ENCODE measurements at places on chromosomes 16 and 17.

DNA sequence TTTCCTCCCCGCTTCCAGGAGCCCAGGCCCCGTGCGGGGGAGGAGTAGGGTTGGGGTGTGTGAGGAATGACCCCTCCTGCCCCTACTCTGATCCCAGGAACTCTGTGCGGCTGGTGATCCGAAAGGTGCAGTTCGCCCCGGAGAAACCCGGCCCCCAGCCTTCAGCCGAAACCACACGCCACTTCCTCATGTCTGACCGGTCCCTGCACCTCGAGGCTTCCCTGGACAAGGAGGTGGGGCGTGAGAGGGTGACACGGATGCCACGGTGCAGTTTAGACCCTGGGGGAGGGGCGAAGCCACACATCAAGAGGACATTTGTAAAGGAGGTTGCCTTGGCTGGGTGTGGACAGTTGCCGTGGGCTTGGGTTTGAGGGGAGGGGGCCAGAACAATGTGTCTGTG, 7.4 kb downstream of the ARRB2 start:
- no peak for DNase-seq

GRCh38 chr17:47918991-47919390, 22.4 kb upstream of the PNPO start:
- DNase-seq, result no peak

- DNase-seq, result peak; percentile 21
Observed at GRCh38 chr17:74862108-74862901, 2.6 kb upstream of the GRIN2C start.

DNA sequence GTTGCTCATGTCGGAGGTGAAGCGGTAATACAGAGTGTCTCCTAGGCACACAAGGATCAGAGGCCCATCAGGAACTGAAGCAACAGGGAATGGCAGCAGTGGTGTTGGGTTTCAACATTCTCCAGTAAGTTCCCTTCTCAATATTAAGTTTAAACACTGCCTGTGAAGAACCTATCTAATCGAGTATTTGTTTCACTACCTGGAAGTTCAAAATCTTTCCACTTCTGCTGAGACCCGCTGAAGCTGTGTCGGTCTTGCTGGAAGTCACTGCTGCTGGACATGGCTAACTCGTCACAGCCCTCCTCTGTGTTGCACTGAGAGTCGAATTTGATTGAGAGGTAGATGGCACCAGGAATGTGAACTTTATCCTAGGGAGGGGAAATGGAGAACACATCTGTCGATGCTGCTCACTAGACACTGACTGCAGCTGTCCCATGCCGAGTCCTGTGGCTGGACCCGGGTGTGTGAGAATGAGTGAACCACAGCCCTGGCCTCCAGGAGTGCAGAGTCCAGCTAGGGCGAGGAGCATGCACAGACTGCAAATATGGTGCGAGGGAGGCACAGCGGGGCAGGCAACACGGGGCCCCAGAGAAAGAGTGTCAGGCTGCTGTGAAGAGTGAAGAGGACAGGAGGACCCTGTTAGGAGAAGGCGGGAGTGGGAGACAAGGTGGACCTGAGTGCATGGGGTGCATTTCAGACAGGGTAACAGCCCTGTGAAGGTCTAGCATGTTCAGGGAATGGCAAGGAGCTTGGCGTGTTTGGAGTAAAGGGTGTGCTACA, 50.1 kb upstream of the ATP2A3 start:
- DNase-seq, result no peak

- no peak for DNase-seq
Observed at GRCh38 chr16:28029387-28030002, 34.0 kb downstream of the GSG1L start.

DNA sequence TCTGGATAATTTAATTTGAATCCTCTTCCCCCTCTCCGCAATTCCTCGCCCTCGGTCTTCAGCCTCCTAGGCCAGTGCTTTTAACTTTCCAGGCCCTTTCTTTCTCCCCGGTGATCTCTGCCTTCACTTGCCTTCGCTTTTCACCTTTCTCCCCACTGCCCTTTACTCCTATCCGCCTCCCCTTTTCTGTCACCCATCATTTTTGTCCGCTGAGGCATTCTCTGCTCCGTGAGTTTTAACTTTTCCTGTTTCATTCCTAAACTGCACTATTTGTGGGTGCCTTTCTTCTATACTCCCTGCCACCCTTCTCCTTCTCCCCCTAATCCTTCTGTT, 729 bp downstream of the LONP2 start:
- no peak for DNase-seq

DNA sequence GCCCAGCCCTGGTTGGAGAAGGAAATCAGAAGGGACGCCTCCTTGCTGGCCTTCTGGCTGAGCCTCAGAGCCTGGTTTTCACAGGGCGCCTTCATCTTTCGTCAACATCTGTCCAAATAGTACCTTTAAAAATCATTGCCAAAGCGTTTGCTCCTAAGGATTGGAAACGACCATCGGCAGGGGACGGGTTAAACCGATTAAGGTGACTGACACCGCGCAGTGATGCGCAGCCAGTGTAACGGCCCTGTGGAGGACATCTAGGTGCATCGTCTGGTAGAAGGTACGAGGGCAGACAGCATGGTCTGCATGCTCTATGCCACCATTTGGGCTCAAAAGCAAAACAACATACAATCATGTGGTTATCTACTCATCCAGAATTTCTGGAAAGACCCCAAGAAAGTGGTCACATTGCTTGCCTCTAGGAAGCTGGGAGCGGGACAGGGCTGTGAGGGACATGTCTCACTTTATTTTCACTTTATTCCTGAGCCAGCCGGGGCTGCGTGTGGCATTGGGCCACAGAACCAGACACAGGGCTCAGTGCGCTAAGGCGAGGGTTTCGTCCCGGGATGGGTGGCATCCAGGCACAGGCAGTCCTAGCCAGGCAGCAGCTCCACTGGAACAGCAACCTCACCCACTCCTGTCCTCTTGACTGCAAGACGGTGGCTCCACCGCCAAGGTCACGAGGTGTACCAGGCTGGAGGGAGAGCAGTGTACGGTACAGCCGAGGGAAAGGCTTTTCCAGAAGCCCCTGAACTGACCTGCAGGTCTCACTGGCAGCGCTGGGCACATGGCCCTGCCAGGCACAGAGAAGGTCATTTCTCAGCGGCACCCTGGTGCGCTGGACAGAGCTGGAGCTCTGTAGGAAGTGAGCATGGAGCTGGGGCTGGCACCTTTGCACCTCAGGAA, 40.9 kb upstream of the JPH3 start:
- DNase-seq, result no peak

DNA sequence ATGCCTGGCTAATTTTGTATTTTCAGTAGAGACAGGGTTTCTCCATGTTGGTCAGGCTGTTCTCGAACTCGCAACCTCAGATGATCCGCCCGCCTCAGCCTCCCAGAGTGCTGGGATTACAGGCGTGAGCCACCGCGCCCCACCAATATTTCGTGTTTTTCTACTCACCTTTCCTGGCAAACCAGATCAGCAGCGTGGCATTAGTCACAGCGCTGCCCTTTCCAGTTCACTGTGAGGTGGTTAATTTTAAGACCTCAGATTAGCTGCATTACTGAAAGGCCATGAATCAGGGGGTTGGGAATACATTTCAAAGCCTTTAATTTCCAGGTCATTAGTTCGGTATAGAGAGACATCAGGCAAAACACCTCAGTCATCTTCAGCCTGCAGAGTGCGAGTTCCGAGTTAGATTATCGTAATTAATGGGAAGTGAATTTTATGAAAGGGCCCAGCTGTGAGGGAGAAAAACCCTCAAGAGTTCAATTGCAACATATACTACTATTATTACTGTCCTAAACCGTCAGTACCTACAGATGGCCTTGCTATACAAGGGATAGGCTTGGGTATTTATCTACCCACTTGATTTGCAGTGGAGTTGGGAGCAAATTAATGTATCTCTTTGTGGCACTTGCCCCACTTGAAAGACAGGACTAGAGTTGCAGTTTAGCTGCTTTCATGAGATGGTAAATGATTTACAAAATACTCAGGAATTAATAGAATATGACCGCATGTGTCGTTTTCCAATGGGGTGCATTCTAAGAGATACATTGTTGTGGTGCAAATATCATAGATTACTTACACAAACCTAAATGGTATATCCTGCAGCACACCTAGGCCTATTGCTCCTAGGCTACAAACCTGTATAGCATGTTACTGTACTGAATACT, 2.1 kb upstream of the USP32 start:
- no peak for DNase-seq

DNA sequence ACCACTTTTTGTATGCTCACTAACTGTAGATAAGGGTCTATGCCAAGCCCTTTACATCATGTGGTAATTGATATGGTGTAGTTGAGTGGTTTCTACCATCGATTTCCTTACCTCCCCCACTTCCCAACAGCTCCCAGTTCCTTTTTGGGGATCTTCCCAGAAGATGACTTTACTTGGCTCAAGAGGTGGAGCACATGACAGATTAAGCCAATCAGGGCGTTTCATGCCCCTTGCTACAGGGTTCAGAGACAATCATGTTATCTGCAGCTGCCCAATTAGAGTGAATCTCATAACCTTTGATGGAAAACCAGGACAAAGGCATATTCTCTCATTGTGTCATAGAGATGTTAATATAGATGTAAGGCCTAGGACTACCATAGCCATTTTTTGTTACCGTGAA, 16.2 kb upstream of the BMERB1 start:
- DNase-seq, result no peak

DNA sequence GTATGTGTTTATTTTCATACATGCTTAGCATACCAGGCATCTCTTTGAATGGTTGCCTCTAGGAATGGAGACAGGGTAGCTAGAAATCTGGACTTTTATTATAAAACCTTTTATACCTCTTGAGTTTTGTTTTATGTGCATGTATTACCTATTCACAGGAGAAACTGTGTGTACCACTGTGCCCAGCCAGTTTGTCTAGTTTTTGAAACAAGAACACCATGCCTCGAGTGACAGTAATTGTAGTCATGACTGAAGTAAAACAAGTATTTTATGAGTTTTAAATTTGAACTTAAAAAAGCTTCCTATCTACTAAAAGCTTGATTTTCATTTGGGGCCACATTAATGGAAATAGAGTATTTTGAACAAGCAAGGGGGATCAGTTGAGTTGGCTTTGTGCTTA, 57.4 kb downstream of the SNTB2 start:
- no peak for DNase-seq

DNA sequence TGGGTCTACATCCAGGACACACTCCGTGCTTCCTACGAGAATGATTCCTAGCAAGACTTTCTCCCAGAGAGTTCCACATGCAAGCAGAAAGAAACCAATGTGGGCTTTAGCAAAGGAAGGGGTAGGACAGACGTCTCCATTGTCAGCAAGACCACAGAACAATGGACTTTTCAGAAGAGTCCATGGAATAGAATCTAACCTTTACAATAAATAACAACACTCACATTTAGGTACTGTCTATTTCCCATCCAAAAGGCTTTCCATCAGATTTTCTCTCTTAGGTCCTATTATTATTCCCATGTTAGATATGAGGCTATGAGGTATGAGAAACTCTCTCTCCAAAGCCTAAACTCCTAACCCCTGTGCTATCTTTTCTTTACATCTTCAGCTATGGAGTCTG, 360.9 kb downstream of the GRIN2A start:
- DNase-seq, result no peak

DNA sequence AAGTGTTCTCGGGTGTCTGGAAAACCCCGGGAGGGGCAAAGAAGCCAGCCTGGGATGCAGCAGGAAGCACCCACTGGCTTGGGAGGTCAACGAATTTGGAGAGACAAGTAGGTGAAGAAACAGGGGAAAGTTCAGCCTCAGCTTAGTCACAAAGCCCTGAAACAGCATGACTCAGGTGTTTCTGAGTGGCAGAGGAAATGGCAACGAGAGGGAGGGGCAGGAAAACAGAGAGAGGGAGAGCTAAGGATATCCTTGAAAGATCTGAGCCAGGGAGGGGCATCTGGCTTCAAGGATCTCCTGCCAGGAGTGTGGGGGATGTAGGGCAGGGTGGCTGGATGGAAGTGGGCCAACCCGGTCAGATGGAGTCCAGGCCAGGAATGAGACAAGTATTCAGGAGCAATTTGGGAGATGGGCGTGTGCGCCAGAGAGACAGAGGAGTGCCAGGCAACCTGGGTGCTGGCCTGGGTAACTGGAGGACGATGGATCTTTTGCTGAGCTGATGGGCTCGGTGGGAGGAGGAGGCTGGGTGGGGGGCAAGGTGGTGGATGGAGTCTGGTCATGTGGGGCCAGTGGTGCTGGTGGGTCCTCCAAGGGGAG, 27.2 kb downstream of the ABCC3 start:
- no peak for DNase-seq

GRCh38 chr17:70134042-70134441, 35.3 kb upstream of the KCNJ2 start:
- no peak for DNase-seq

DNA sequence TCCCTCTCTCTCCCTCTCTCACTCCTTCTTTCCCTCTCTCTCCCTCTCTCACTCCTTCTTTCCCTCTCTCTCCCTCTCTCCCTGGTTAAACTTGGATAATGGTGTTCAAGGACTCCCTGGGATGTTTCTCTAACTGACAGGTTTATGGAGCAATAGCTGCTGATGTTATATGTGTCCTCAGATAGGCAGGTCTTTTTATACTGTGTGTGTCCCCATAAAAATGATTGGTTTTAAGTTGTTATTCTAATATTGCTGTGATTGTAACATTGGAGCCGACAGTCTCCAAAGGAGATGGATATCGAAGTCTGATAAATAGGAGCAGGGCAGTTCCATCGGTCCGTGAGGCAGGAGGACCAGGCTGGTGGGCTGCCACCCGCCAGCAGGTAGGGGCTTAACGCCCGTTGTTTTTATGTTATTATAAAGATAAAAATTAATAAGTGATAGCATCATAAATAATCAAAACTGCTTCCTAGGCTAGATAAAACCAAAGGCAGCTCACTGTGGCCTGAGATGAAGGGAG, 38.1 kb upstream of the C16orf82 start:
- no peak for DNase-seq

DNA sequence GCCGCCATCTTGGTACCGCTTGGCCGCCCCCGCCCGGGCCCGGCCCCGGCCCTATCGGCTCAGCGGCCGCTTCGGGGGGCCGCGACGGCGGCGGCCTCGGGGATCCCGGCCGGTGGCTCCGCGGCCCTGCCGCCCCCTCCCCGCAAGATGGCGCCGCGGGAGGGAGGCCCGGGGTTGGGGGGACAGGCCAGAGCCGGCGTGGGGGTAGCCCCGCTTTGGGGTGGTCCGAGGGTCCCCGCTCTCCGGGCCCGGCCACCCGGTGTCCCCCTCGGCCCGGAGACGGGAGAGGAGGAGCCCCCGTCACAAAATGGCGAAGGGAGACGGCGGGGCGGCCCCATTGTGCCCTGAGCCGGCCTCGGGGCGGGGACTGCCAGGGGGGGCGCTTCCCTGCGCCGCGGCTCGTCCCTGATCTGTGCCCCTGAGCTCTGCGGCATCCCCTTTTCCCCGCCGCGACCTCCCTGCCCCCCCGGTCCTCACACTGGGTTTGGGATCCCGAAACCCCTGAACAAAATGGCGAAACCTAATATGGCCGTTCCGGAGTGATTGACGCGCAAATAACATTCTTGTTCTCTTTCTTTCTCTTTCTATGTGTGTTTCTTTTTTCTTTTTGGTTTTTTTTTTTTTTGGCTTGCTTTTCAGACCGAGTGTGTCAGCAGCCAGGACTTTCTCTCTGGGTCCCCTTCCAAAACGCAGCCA, 986 bp downstream of the HAPSTR1 start:
- no peak for DNase-seq
